ENCODE measurements at places on chromosomes 3 and 15.

GRCh38 chr3:15312550-15312949, 19.8 kb downstream of the SH3BP5 start:
- no peak for DNase-seq

- peak; percentile 6 for DNase-seq
These were observed 360.1 kb downstream of the LSAMP start for GRCh38 chr3:116084999-116085791.

DNA sequence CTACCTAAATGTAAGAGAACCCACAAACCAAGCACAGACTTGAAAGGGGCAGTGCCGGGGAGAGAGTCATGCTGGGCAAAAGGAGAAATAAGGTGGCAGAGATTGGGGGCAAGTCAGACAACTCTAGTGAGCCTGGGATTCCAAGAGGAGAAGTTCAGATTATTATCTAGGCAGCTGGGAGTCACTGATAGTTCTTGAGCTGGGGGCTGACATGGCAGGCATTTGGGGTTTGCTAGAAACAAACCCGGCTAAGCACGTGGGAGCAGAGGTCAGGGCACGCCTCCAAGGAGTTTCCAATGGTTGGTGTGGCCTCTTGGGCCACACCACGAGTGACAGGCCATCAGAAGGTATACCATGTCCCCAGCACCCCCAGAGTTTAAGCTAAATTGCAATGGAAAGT, 27.6 kb downstream of the SLC6A6 start:
- DNase-seq, result no peak

- no peak for DNase-seq
These were observed at the start of gene CNTN6 for GRCh38 chr3:1092771-1093170. Gene CNTN6, plus strand, starts transcription at chr3:1093024. Its CDS starts 54,985 bp downstream, at chr3:1148009.

DNA sequence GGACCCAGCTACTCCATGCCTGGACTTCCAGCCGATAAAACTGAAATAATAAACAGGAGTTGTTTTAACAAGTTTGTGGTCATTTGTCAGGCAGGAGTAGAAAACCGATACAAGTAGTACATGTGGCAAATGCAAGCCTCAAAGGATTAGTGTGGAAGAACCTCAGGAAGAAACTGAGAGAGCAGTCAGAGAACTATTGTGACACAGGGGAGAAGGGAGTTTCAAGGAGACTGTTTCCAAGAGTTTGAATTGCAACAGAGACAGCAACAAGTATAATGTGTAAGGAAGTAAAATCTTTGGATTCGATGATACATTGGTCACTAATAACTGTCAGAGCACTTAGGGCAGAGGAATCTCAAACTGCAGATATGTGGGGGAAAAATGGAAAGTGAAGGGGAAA, 450.6 kb upstream of the ARHGEF26 start:
- no peak for DNase-seq

DNA sequence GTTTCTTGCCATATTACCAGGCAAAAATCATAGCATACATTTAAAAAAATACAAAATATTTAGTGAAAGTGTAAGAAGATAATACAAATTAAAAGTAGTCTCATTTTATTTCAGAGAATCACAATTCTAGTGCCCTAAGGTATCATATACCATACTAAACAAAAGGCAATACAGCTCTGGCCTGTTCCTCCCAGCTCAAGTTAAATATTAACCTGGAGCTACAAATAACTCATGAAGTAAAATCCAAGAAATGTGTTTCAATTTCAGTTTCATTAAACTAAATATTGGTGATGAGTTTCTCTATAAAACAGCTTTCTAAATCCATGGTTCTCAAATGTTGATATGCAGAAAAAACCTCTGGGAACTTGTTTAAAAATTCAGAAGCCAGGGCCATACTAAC, 67.7 kb downstream of the INO80 start:
- no peak for DNase-seq

GRCh38 chr3:98589331-98590036, 3.9 kb downstream of the CPOX start:
- DNase-seq, result no peak

GRCh38 chr15:67296188-67296587, 41.6 kb downstream of the IQCH start:
- no peak for DNase-seq

- no peak for DNase-seq
These were observed 80.4 kb upstream of the TMEM158 start for GRCh38 chr3:45306406-45307008.

GRCh38 chr3:144351011-144351410, 379.4 kb downstream of the DIPK2A start:
- DNase-seq, result no peak

GRCh38 chr15:36004891-36005490, 459.0 kb upstream of the DPH6 start:
- DNase-seq, result no peak

DNA sequence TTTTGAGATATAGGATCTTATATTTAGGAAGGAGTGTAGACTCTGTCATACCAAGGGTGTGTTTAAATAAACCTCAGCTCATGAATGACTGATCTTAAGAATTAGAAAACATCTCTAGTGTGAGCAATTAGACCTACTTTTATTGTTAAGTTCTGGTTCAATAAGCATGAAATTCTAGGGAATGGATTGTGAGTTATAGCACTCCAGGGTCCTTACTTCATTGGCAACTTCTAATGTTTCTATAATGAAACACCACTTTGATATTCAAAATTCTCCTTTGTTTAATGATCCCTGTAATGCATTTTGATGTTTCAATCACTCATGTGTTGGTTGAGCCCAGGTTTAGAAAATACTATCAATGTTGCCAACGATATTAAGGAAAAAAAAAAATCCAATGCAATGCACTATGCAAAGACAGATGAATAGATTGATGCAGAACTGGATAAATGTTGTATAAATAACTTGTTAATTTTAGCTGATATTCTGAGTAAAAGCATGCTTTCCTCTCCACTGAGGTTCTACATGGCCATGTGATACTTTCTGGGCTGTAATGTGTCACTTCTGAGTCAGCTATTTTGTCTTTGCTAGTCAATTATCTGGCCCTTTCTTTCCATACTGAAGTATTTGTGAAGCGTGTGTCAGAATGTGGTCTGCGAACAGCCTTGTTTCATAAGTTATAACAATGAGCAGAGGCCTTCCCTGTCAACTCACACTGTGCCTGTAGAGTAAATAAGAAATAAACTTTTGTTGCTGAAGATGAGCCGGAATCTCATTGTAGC, 1035.9 kb downstream of the PLOD2 start:
- no peak for DNase-seq

GRCh38 chr15:52050416-52050815, 31.4 kb downstream of the MAPK6 start:
- no peak for DNase-seq

DNA sequence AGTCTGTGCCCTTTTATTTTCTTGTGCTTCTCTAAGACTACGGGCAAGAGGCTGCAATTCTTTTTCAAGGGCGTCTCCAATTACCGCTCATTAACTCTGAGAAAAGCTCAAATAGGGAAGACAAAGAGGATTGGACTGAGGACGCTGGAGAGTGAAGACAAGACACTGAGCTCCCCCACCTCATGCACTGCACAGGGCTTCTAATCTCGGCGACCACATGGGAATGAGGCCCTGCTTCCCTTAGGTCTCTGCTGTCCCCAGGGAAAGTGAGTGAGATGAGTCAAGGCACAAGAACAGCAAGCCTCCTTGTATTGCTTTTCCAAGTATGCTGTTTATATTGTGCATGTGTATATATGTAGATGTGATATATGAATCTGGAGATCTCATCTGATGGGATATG, 392.2 kb upstream of the CFAP20DC start:
- DNase-seq, result no peak

Measured in HuH-7.5 (cell line).